ENCODE measurements at places on chromosomes 5 and 9.
A peak's percentile ranks its signal among the peaks of the same experiment; 100 is the strongest.

DNA sequence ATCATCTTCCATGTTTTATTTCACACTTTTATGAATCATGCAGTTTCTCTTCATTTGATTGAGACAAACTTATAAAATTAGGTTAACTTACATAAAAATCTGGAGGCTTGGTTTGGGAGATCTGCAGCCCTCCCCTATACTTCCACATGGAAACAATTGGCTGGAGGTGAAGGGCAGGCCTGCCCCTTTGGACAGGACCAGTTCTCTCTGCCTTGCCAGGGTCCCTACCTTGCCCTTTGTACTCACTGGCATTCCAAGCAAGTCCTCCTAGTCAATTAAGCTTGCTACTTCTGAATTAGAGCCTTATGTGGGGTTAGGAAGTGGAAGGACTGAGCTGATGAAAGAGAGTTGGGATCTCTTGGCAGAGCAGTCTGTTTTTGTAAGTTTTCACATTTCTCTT, 257.3 kb downstream of the GAS1 start:
- no peak for DNase-seq

DNA sequence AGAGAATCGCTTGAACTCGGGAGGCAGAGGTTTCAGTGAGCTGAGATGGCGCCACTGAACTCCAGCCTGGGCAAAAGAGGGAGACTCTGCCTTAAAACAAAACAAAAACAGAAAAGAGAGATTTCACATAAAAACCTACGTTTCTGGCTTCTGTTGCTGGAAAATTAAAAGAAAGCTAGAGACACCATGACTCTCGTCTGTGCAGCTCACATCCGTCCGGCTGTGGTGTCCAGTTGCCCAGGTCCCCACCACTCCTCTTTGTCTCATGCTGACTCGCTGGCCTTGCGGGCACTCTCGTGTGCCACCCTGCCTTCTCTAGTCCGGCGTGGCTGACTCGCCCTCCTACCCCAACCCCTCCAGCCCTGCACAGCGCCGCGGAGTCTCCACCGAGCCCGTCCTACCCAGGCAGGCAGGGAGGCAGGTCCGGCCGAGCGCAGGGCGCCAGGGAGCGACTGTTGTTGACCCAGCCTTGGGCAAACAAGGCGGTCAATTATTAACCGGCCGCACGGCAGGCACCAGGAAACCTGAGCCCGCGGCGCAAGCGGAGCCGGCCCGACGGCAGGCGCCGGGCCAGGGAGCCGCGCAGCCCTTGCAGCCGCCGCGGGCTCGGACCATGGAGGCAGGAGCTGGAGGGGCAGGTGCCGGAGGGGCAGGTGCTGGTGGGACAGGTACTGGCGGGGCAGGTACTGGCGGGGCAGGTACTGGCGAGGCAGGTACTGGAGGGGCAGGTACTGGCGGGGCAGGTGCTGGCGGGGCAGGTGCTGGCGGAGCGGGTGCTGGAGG, at the start of gene PRRT1B:
PRRT1B (plus strand) TSS at position 521 of the 783 bp plus-strand sequence; CDS start at position 614, 93 bp downstream.
- DNase-seq: no peak

DNA sequence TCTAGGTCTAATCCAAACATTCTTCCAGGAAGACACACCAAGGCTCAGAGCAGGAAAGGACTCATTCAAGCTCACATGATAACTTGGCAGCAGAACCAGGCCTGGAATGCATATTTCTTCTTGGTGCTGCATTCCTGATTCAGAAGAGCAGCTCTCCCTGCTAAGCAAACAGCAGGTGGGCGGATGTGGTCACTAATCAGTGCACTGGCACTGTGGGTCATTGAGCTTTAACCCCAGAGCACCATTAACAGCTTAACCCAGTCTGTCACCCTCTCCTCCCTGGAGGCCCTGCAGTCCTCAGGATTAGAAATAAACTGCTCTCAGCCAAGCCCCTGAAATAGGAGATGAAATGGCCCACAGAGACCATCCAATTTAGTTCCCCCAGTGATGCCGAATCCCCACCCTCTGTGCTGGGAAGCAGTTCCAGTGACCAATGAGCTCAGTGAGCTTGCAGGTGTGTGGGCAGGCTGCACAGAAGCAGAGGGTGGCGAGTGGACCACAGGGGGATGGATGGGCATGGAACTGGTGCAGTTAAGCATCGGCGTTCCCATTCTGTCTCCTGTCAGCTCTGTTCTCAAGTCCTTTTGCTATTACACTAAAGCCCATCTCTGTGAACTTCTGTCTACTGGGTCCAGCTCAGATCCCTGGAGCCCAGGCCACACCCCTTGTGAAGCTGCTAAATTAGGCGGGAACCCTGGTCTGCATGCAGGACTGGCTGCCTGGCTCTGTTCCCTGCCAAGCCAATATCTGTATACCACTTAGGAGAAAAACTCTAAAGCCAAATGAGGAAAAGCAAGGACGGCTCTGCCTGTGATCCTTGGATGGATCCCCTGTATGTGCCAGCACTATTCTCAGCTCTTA, 16.6 kb upstream of the MEGF9 start:
- DNase-seq: peak; percentile 63

GRCh38 chr9:127204771-127205470, 59.7 kb upstream of the GARNL3 start:
- peak; percentile 67 for DNase-seq

GRCh38 chr5:142500227-142500905, 175.5 kb upstream of the SPRY4 start:
- no peak for DNase-seq

DNA sequence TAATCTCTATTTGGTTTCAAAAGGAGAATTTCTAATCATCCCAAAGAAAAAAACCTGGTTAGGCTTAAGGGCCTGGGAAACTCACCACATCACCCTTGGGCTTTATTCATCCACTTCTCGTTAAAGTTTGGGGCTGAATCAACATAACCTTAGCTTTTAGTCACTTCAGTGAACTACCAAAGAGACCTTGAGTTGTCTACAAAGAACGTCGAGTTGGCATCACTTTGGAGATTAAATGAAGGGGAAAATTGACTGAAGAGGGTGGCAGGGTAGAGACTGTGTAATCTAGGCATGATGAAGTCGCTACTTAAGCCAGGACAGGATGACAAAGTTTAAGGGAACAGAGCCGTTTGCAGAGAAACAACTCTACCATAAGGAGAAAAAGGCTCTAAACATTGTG, 341.4 kb downstream of the RAB3C start:
- peak; percentile 17 for DNase-seq

DNA sequence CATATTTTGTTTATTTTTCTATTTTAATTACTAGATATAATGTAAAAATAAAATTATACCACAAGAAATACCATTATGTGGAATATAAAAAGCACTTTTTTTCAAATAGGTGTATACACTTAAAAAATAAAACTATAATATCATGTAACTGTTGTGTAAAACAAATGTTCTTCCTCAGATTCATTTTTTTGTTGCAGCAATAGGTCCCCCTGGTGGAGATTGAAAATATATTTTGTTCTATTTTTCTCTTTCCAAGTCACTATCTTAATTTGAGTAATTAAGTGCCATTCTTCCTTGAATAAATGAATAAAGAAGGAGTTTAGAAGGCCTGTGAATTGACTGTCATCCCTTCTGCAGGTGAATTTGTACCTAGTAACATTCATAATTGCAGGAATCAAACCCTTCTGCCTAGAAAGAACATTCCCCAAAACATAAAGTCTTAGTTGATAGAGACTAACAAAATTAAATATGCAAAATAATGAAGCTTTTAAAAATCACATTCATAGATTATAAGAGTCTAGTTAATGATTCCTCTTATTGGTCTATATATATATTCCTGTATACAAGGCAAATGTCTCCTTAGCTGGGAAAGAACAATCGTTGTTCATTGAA, 23.4 kb downstream of the CETN3 start:
- peak; percentile 19 for DNase-seq

- DNase-seq: no peak
Observed at GRCh38 chr5:1781726-1782384, 17.8 kb downstream of the MRPL36 start.

- DNase-seq: no peak
Observed at GRCh38 chr5:178160176-178160575, 6.5 kb upstream of the NHP2 start.

DNA sequence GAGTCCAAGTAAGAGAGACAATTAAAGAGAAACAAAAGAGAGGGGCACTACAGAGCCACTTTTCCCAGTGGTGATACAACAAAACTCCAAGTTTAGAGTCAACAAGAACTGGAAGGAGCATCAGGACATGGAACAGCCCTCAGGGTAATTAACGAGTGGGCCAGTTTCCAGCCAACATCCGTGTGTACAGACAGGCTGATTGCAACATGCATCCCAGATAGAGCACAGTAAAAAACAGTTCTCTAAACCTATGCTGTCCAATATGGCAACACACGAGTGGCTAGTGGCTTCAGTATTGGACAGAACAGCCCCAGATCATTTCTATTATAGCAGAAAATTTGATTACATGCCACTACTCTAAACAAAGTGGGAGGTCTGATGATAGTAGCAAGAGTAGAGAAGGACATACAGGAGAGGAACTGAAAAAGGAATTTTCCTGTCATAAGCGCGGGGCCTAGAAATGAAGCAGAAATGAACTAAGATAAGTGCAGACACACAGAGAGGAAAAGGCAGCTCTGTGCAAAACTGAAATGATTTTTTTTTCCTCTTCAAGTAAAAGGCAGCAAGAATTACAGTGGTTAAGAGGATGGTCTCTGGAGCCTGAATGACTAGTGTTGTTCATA, 175.6 kb upstream of the CCNG1 start:
- no peak for DNase-seq

GRCh38 chr5:100026606-100027005, 508.6 kb upstream of the FAM174A start:
- DNase-seq: no peak

DNA sequence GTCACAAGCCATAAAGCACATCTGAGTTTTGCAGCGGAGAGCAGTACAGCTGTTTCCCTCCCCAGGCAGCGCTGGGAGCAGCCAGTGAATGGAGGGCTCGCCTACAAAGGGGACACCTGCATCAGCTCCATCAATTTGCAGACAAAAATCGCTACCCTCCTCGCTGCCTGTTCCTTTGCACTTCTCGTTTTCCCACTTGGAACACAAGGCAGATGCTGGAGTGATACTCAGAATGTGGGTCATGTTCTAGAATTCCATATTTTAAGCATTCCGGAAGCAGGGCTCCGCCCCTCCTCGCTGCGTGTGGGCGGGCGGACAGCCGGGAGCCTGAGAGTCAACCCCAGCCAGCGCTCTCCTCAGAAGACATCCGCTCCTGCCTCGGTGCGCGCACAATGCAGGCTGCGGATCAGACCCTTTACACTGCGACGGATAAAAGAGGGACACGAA, 92.1 kb downstream of the LMNB1 start:
- peak; percentile 45 for DNase-seq

GRCh38 chr9:135990468-135991429, 29.6 kb upstream of the UBAC1 start:
- DNase-seq: peak; percentile 78

DNA sequence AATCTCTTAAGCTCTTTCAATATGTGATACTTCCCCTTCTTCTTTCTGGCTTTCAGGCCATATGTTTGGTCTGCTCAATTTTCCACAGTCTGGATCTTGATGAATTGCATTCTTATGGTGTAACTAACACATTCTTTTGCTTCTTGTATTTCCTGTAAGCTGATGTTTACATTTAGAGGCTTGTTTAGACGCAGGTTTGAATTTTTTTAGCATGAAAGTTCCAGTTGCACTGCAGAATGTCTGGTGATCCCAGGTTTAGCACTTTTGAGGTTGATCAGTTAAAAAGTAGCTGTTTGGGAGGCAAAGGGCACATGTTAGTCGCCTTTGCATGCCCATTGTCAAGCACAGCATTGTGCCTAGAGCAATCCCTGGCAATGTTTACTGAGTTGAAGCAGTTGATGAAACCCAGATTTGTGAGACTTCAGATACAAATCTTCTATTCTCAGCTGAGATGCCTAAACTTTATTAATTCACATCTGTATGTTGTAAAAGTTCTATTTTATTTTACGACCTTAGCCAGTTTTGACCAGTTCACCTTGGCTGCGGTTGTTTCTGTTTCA, 59.6 kb upstream of the SPATA31C2 start:
- peak; percentile 93 for DNase-seq

GRCh38 chr5:152400846-152401245, 4.2 kb downstream of the NMUR2 start:
- DNase-seq: no peak

Measured in fibroblast of skin of right quadriceps (primary cell).